ENCODE measurements at places on chromosomes 16 and 17. TPM values are rescaled to one million over a fixed set of nuclear protein-coding genes. Genes with fewer than 3 reads are reported as not detected.

GRCh38 chr17:80286638-80286960 is 25.9 kb downstream of the RNF213 start:
- DNase-seq = no peak

GRCh38 chr16:71956486-71956885 is 43.7 kb downstream of the PKD1L3 start:
- no peak for DNase-seq

- DNase-seq = peak; percentile 70
These were observed 7.0 kb downstream of the CORO6 start for GRCh38 chr17:29615492-29616299.

GRCh38 chr16:66712512-66712911 is 16.0 kb upstream of the CMTM4 start:
- DNase-seq = no peak

The ABCC3 gene
- 1.6 TPM for total RNA-seq

DNA sequence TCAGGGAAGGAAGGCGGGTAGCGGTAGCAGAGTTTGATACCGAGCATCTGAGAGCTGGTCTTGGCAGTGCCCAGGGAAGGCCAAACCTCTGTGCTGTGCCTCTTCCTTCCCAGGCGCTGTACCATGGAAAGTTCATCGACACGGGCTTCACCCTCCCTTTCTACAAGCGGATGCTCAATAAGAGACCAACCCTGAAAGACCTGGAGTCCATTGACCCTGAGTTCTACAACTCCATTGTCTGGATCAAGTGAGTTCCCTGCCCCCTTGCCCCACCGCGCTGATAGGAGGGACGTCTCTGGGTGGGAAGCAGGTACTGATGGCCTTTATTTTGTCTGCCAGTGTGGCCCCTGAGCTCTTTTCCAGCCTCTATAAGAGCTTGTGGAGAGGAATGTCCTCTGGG is 15.4 kb upstream of the CLEC18A start:
- DNase-seq = no peak

- no peak for DNase-seq
These were observed 79.6 kb downstream of the BRIP1 start for GRCh38 chr17:61783556-61784304.

- peak; percentile 38 for DNase-seq
These were observed 7.2 kb downstream of the RAB11FIP4 start for GRCh38 chr17:31398381-31399311.

- no peak for DNase-seq
These were observed 587.9 kb downstream of the CDH13 start for GRCh38 chr16:83214671-83215070.
